ENCODE measurements at places on chromosomes 4 and X.

DNA sequence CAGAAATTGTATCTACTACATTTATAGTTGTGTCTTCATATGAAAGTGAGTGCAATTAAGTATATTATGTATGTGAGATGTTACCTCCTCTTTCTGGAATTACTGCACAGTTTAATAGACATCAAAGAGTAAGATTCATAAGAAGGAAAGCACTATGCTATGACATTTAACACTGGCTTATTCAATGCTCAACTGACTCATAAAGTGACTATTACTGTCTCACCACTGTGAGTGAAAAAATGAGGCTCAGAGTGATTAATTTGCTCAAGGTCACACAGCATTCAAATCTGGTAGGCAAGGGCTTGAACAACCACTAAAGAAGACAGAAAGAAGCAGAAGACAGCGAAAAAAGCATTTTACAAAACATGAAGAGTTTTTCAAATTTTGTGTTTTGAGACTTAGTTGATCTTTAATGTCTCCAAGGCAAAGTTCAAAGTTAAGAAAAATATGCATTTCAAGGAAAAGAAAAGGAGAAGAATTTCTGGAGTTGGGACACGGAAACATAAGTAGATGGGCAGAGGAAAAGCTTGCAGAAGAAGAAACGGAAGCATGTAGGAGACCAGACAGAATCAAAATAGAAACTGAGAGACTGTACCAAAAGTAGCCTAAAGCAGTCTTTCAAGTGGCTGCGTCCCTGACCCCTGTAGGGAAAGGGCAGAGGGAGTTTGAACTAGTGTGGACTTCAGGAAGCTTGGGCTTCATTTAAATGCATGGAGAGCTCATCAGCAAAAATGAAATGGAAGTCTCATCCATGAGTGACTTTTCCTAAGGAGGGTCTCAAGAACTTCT is 66.3 kb downstream of the KCNIP4 start:
- no peak for DNase-seq

DNA sequence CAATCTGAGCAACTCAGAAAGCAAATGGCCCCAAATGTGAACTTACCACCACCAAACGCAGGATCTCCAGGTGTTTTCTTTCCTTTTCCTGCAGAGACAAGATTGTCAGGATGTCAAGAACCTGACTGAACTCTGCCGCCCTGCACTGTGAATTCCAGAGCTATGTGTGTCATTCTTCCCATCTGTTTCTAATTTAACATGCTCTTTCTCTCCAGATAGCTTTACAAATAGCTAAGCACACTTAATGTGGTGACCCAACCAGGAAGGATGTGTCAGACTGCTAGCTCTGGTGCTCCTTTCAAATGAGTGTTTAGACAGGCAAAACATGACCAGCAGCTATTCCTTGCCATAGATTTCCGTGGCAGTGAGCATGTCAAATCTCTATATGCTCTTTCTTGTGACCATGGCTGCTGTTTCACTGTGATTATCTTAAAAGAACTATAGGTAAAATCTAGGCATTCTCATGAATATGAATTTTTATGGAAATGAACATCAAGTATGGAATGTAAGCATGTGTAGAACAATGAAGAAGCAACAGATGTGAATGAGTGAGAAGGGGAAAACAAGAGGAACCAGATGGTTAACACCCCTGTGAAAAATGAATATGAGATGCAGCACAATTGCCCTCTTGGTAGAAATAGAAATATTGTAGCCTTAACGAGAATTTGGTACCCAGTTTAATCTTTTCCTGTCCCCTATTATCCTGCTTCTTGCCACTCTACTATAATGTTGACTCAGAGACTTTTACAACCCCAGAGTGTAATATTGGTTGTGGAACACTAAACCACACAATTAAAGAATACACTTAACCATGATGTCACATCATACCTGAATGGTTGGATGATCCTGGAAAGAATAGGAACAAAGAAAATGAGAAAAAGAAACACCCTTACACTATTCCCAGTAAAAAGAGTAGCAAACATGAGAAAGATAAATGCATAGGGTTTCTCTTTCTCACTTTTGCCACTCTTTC is 247.8 kb upstream of the DKK2 start:
- DNase-seq: peak; percentile 86

- DNase-seq: no peak
These were observed 179.9 kb downstream of the KCNIP4 start for GRCh38 chr4:21768349-21769310.

- DNase-seq: no peak
These were observed 279.7 kb upstream of the ARX start for GRCh38 chrX:25295466-25295865.

- no peak for DNase-seq
These were observed 193.3 kb downstream of the ANKRD50 start for GRCh38 chr4:124519196-124519595.

GRCh38 chr4:168737806-168738172 is 240.9 kb downstream of the PALLD start:
- DNase-seq: peak; percentile 80

GRCh38 chr4:140156529-140157171 is 2.7 kb upstream of the MAML3 start:
- no peak for DNase-seq

DNA sequence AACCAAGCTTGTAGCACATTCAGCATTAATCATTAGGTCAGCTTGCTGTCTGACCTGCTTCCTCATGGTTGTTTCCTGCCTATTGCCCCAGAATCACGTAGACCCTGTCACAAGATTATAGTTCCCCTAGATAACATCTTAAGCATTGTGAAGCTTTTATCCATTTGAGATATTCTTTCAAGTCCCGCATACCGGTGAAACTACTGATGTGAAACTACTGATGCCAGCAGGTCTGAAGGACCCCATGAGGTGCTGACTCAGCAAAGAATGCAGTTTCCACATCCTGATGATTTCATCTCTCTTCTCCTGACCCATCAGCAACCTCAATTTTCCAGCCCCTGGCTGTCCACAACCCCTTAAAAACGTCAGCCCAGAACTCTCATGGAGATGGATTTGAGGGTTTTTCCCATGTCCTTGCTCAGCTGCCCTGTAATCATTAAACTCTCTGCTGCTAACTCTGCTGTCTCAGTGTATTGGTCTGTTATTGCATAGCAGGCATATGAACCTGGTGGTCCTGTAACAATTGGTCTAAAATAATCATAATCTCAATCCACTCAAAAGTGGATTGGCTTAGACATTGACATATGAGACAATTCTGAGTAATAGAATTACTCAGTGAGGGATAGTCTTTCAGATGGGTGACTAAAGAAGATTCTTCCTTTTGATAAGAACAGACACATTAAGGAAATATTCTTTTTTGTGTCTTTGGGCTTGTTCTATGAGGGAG is 26.3 kb upstream of the UBA6 start:
- DNase-seq: peak; percentile 84

DNA sequence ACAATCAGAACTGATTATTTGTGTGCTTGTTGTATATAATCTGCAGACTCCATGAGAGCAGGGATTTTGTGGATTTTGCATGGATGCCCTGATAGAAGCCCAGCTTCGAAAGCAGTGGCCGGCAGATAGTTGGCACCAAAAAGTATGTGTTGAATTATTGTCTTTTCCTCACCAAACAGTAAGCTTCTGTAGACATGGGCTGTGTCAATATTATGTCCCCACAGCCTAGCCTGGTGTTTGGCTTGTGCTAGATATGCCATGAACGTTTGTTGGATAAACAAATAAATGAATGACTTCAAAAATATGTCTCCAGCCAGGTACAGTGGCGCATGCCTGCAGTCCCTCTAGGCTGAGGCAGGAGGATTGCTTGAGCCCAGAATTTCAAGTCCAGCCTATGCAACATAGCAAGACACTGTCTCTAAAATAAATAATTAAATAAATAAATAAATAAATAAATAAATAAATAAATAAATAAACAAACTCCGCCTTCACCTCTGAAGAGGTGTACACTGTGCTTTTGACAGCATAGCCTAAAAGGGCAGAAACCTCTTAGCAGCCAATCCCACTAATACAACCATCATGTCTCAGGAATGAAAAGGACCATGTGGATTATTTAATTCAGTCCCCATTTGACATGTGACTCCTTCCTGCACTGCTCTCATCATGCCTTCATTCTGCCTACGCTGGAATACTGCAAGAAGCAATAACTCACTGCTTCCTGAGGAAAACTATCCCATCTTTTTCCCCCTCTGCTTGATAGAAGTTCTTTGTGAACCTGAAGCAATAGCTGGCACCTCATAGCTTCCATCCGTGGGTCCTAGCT is 335.2 kb downstream of the FBXW7 start:
- no peak for DNase-seq

GRCh38 chrX:106000203-106000602 is 38.3 kb downstream of the SERPINA7 start:
- DNase-seq: no peak

- peak; percentile 47 for DNase-seq
These were observed 362.0 kb downstream of the CBLL2 start for GRCh38 chrX:22634751-22635150.

DNA sequence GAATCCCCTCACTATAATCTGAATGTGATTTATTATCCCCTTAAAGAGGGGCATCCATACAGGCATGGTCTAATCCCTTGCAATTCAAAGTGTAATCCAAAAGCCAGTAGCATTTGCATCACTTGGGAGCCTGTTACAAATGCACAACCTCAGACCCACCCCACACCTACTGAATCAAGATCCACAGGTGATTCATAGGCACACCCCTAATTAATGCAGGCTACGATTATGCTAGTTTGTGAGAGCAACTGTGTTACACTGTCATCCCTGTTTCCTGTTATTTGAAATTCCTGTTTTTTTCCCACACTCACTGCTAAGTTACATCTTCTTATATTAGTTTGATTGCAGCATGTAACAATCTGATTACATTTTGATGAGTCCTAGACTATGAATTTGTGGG is 120.0 kb downstream of the RAB28 start:
- no peak for DNase-seq
